ENCODE measurements at places on chromosomes 2 and 18. TPM values are rescaled to one million over a fixed set of nuclear protein-coding genes. Genes with fewer than 3 reads are reported as not detected.

The BOLL gene
- polyA plus RNA-seq: not detected

DNA sequence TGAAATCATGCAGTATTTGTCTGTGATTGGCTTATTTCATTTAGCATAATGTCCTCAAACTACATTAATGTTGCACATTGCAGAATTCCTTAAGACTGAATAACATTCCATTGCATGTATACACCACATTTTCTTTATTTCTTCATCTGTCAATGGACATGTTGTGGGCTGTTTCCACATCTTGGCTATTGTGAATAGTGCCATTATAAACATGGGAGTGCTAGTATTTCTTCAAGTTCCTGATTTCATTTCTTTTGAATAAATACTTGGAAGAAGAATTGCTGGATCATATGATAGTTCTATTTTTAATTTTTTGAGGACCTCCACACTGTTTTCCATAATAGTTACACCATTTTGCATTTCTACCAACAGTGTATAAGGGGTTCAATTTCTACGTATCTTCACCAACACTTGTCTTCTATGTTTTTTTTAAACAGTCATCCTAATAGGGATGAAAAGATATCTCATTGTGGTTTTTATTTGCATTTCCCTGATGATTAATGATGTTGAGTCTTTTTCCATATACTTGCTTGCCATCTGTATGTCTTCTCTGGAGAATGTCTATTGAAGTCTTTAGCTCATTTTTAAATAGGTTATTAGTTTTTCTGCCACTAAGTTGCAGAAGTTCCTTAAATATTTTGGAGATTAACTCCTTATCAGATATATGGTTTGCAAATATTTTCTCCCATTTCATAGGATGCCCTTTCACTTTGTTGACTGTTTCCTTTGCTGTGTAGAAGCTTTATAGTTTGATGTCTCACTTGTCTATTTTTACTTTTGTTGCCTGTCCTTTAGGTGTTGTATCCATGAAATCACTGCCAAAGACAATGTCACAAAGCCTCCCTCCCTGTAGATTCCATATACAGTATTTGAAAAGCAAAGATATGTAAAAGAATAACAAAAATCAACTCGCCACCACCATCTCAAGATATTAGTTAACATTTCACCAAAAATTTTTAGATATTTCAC, 14.6 kb downstream of the FBXO11 start:
- H3K4me1 ChIP-seq: peaks cover 40% of the 10 kb centered on the region
- H3K36me3 ChIP-seq: peaks cover 5% of the 10 kb centered on the region
- no peak overlapping the region for H3K27ac ChIP-seq
- no peaks in the 10 kb centered on the region for H3K27me3 ChIP-seq
- no peak for DNase-seq
- H3K4me3 ChIP-seq: no peak overlapping the region

DNA sequence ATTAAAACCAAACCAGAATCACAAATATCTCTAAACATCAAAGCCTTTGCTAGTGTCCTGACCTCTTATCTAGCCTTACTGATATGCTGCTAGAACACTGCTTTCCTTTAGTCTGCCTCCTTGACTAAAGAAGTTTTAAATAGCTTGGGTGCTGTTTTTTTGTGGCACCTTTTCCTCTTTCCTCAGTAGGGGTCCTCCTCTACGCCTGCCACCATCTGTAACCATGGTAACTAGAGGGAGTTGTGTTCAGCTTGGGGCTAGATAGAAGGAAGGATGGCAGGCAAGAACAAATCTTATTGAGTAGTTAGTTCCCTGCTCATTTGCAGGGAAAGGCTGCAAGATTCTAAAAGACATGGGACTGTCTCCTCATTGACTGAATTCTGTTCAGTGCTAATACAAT, 86.0 kb downstream of the TAF4B start:
- no peak for DNase-seq
- H3K4me3 ChIP-seq: no peak overlapping the region
- H3K27ac ChIP-seq: no peak overlapping the region
- H3K27me3 ChIP-seq: no peaks in the 10 kb centered on the region
- H3K4me1 ChIP-seq: no peaks in the 10 kb centered on the region

DNA sequence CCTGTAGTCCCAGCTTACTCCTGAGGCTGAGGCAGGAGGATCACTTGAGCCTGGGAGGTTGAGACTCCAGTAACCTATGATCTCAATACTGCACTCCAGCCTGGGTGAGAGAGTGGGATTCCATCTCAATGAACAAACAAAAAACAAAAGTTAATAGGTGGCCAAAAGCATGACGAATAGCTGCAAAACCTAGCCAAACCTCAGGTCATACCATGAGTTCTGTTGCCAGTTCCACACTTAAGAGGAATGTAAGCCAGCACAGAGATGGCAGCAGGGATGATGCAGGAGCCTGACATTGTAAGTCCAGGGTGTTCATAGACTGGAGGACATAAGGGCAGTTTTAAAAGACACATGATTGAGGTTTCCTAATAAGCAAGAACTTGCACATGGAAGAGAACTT, 55.3 kb upstream of the RMDN2 start:
- H3K4me3 ChIP-seq: no peak overlapping the region
- H3K36me3 ChIP-seq: no peaks in the 10 kb centered on the region
- no peaks in the 10 kb centered on the region for H3K4me1 ChIP-seq
- peaks cover 7% of the 10 kb centered on the region for H3K27me3 ChIP-seq
- DNase-seq: no peak
- no peak overlapping the region for H3K27ac ChIP-seq

DNA sequence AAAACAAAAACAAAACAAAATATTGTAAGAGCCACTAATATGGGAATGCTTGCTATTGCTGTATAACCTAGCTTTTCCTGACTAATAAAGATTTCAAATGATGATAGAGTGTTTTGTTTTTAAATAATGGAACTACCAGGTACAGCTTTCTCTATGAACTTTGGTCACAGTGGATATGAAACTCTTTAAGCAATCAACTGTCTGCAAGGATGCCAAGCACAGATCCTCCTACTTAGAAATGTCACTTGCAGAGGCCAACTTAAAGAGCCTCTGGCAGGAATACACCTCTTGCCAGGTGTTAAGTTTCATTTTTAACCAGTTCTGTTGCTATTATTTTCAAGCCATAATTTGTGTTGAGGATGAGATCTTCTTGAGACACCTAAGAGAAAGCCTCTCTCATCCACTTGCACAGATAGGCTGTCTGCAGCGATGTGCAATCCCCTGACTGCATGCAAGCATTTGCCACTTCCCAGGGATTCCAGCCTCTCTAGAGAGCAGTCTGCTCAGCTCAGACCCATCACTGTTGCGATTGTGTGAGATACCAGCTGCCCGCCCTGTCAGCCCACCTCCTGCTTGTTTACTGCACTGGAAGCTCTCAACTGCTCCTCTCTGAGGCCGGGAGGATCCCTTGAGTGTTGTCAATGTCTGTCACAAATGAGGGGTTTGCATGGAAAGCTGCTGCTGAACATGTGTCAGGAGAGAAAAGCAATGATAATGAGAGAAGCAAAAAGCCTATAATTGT, 86.1 kb upstream of the SCG2 start:
- H3K4me1 ChIP-seq: no peaks in the 10 kb centered on the region
- H3K27ac ChIP-seq: no peak overlapping the region
- DNase-seq: no peak
- H3K36me3 ChIP-seq: no peaks in the 10 kb centered on the region

The TMEM182 gene
- 4.4 TPM for polyA plus RNA-seq

DNA sequence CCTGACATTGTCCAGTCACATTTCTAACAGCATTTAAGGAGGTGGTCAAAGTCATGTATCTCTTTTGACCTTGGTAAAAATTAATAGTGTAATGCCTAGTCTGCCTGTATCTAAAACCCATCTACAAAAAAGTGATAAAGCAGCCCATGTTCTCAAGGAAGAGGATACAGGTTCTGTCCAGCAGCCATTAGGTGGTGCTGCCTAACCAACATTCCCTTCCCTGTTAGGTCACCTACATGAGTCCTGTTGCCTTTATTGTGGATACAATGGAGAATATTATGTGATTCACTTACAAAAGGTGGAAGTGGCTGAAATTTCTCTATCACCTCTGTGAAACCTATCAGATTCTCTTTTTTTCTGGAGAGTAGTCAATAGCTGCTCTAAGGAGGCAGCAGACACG, 52.5 kb downstream of the AQP4 start:
- no peaks in the 10 kb centered on the region for H3K4me1 ChIP-seq
- no peaks in the 10 kb centered on the region for H3K27me3 ChIP-seq
- no peak for DNase-seq
- H3K4me3 ChIP-seq: no peak overlapping the region
- no peak overlapping the region for H3K27ac ChIP-seq
- no peaks in the 10 kb centered on the region for H3K36me3 ChIP-seq

The SPC25 gene
- polyA plus RNA-seq: 0.38 TPM

- H3K27me3 ChIP-seq: no peaks in the 10 kb centered on the region
- H3K27ac ChIP-seq: no peak overlapping the region
- no peaks in the 10 kb centered on the region for H3K36me3 ChIP-seq
- H3K4me1 ChIP-seq: no peaks in the 10 kb centered on the region
- no peak overlapping the region for H3K4me3 ChIP-seq
These were observed 427.3 kb upstream of the HS6ST1 start for GRCh38 chr2:128745946-128746345.

The REG3G gene
- polyA plus RNA-seq: not detected

DNA sequence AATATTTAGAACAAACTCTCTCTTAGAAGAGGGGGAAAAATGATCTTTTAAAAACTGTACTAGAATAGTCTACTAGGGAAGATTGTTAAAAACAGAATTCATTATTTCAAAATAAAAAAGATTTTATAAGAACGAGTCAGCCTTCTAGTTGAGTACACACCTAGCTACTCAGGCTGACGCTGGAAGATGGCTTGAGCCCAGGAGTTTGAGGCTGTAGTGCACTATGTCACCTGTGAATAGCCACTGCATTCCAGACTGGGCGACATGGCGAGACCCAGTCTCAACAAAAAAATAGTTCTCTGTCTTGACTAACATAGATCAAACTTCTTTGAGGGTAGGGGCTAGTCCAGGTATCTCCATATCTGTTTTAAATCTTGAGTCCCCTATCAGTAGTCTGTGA, 33.9 kb downstream of the ERLEC1 start:
- no peak overlapping the region for H3K4me3 ChIP-seq
- H3K4me1 ChIP-seq: no peaks in the 10 kb centered on the region
- no peak for DNase-seq
- peaks cover 31% of the 10 kb centered on the region for H3K36me3 ChIP-seq

GRCh38 chr18:22933966-22934423, 867 bp downstream of the RBBP8 start:
- H3K4me3 ChIP-seq: peak overlapping the region; percentile 90
- DNase-seq: no peak
- peaks cover 18% of the 10 kb centered on the region for H3K4me1 ChIP-seq
- peak overlapping the region; percentile 95 for H3K27ac ChIP-seq
- H3K36me3 ChIP-seq: no peaks in the 10 kb centered on the region
- no peaks in the 10 kb centered on the region for H3K27me3 ChIP-seq

DNA sequence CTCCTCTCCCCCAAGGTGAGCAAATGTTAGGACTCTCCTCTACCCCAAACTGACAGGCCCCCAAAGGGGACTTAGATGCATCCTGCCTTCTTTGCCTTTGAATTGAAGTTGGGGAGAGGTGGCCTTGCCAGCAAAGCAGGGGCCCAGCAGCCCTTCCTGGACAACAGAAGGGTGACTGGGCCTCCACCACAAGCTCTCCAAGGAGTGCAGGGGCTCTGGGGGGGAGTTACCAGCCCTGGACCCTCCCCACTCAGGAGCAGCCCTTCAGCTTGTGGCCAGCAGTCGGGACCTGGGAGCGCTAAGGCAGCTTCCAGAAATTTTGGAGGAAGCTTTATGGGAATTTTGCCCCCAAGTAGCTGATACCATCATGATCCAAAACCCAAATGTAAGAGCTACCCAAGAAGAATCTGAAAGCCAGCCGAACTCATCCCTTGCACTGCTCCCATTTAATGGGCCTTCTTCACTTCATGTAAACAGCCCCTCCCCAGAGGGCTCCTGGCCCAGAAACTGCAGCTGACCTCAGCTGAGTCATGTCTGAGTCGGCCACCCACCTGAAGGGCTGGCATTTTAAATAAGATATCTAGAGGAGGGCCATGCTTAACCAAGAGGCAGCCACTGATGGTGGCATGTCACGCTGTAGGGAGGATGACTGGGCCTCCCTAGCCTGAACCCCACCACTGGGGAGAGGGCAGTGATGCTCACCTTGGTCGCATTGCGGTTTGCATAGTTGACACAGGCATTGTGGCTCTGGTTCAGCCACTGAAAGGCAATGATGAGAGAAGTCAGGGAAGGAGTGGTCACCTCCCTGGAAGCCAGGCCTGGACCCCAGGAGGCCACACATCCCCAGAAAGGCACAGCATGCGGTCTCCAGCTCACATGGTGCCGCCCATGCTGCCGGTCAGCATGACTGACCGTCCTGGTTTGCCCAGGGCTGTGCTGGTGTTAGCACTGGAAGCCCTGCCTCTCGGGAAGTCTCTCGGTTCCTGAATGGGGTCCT, 71.5 kb downstream of the SFXN5 start:
- H3K36me3 ChIP-seq: no peaks in the 10 kb centered on the region
- no peak overlapping the region for H3K27ac ChIP-seq
- no peak for DNase-seq
- H3K4me3 ChIP-seq: no peak overlapping the region

DNA sequence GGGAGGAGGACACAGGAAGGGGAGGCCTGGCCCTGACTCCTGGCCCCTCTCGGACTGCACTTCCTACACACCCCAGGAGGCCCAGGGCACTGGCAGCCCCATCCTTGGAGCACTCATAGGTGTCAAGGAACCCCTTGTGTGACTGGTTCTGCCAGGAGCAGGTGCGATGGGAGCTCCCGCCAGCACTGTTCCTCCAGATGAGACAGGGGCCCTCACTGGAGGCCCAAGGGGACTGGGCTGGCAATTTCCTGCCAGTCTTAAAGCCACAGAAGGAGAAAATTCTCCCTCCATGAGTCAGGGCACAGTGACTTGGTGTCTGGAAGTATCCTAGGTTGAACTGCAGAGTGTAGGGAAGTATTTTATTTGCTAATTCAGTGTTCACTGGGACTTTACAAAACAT, 42.8 kb upstream of the MAL start:
- no peaks in the 10 kb centered on the region for H3K27me3 ChIP-seq
- no peaks in the 10 kb centered on the region for H3K36me3 ChIP-seq
- H3K4me1 ChIP-seq: no peaks in the 10 kb centered on the region
- no peak overlapping the region for H3K4me3 ChIP-seq
- no peak for DNase-seq

GRCh38 chr2:113812204-113812603, 55.8 kb upstream of the SLC35F5 start:
- no peak for DNase-seq
- no peak overlapping the region for H3K4me3 ChIP-seq
- H3K36me3 ChIP-seq: no peaks in the 10 kb centered on the region
- H3K27ac ChIP-seq: no peak overlapping the region
- H3K27me3 ChIP-seq: peaks cover 4% of the 10 kb centered on the region

DNA sequence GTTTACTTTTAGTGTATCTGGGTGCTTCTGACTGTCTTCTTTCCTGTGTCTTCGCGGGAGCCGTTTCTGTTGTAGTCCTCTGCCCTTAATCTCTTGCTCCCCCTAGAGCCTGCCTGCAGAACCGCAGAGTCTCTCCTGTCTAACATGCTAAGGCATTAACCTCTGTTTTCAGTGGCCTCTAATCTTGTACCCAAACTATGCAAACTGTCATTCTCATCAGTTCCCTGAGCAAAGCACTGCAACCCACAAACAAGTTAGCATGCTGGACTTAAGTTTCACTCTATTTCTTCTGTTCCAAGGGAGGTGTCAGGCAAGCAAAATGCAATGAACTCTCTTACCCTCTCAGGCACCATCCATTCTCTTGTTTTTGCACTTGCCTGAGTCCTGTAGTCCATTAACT, 138.4 kb downstream of the OTX1 start:
- no peaks in the 10 kb centered on the region for H3K36me3 ChIP-seq
- H3K4me3 ChIP-seq: no peak overlapping the region
- no peak for DNase-seq

GRCh38 chr18:57856557-57857280, 53.6 kb upstream of the ATP8B1 start:
- DNase-seq: no peak
- H3K4me3 ChIP-seq: no peak overlapping the region
- H3K27ac ChIP-seq: no peak overlapping the region
- no peaks in the 10 kb centered on the region for H3K36me3 ChIP-seq
- H3K4me1 ChIP-seq: no peaks in the 10 kb centered on the region
- H3K27me3 ChIP-seq: no peaks in the 10 kb centered on the region
